CD4-positive, alpha-beta T cell treated with Interleukin-21 for 1 hour (primary cell): ENCODE measurements at places on chromosomes 6 and 20.
A peak's percentile ranks its signal among the peaks of the same experiment; 100 is the strongest.

DNA sequence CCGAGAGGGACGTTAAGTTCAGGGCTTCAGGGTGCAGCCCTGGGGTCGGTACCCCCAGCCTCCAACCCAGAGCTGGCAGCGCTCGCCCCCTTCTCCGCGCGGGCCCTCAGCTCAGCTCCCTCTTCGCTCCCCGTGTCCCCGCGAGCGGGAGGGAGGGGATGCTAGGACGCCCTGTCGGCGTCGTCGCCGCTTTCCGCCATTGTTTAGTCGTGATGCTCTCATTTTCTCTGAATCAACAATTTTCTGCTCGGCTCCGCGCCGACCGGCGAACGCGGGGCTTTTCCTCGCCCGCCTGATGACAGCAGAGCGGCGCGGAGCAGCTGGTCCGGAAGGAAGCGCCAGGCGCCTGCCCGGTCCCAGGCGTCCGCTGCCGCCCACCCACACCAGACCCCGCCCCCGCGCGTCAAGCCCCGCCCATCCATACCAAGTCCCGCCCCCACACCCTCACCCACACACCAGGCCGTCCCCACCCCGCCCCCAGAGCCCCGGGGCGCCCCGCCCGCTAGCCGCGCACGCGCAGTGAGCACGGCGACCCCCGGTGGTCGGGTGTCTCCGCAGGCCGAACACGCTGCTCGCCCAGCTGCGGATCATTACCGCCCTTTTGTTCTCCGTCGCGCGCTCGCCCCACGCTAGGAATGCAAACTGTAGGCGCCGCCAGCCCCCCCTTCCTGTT is 50.1 kb upstream of the SLC32A1 start:
- DNase-seq, result peak; percentile 71

DNA sequence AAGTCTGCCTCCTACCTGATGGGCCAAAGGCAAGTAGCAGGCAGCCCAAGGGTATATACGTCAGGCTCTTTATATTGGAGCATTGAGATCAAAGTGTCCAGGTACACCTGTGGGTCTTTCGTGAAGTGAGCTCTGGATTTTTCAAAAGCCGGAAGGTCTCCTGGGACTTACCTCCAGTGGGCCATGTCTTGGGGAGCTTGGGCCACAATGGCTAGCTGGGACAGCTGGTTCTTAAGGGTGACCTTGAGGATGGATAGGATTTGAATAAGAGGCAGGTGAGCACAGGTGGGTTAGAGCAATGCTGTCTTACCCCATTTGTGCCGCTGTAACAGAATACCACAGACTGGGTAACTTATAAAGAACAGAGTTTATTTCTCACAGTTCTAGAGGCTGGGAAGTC is 153.4 kb downstream of the CDC5L start:
- no peak for DNase-seq

DNA sequence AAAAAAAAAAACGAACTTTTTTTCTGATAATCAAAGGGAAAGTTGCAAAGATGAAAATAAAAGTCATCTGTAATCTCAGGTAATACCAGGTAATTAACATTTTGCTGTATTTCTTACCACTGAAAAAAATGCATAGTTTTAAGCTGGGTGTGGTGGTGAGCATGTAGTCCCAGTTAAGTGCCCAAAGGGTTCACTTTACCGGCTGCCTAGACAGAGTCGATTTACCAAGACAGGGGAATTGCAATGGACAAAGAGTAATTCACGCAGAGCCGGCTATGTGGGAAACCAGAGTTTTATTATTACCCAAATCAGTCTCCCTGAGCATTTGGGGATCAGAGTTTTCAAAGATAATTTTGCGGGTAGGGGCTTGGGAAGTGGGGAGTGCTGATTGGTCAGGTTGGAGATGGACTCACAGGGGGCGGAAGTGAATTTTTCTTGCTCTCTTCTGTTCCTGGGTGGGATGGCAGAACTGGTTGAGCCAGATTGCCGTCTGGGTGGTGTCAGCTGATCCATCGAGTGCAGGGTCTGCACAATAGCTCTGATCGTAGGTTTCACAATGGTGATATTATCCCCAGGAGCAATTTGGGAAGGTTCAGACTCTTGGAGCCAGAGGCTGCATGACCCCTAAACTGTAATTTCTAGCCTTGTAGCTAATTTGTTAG is 51.9 kb downstream of the RPF2 start:
- no peak for DNase-seq

DNA sequence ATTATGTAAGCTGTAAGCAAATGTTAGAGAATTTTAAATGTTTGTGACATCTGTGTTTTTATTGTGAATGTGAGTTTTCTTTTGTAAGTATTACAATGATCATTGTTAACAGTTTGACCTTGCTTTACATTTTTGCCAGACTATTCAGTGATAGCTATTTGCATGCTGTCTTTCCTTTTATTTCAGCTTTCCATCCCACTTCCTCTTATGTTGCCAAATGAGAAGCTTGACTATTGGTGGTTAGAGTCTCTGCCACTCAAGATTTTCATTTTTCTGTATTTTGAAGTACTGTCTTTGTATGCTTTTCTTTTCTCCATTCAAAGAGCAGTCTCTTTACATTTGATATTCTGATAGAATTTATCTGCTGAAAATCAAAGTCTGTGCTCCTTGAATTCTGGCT is 104.1 kb downstream of the PRIM2 start:
- DNase-seq, result no peak

- no peak for DNase-seq
Observed at GRCh38 chr6:167803816-167804215, 22.9 kb upstream of the AFDN start.

DNA sequence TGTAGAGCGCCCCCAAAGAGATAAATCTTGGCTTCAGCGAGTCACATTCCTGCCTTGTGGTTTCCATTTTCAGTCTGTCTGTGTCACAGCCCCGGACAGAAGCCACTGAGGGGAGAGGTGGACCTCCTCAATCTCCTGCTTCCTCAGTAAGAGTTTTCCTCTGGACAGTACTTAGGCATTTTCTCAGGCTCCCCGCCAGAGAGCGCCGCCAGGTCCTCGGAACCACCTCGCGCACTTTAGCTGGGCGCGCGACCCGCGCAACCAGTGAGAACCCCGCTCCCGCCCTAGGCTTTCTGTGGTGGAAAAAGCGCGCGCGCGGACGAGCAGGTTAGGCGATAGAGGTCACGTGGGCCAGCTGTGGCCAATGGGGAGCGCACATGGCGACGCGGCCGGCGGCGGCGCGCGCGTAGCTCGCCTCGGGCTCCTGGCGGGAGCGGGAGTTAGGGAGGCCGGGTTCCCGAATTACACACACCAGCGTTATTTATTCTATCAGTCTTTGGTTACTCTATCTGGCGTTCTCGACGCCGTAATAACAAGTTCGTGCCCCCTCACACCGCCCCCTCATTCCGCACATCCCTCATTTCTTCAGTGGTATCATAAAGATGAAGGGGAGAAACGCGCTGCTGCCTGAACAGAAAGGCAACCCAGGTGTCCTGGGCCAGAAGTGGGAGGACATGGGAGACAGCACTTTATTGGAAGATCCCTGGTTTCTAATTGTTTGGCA is 19.4 kb downstream of the PXT1 start:
- DNase-seq, result peak; percentile 98

- DNase-seq, result no peak
Observed at GRCh38 chr20:52060794-52061714, 130.5 kb downstream of the ZFP64 start.

DNA sequence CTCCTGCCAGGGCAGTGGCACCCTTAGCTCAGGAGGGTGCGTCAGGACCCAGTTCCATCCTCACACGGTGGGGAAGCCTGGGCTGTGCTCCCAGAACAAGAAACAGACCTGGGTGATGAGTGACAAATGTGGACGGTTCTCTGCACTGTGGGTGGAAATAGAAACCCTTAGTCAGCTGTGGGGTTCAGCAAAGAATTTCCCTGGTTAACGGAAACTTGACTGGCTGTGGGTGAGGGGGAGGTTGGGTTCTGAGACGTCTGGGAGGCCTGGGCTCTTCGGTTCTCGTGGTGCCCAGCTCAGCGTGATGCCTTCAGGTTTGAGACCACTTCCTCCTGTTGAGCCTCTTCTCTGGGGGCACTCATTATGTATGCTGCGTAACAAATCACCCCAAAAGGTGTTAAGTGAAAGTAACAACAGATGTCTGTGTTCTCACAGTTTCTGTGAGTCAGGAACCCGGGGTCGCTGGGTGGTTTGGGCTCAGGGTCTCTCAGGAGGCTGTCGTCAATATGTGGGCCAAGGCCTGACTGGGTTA is 53.1 kb upstream of the FAM83D start:
- peak; percentile 87 for DNase-seq

DNA sequence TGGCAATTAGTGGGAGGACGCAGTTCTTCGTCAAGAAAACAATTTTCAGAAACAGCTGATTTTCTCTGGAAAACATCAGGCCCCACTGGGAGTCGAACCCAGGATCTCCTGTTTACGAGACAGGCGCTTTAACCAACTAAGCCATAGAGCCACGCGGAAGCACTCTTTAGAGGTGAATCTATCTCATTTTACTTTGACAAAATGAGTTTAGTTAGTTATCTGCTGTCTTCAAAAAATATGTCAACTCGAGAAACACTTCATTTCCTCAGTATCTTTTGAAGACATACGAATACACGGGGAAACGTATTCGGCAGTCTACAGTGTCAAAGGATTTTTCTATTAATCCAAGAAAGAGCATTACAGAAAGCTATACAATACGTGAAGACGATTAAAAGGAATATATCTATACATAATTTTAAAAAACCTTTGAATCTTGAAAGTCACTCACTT is 26.7 kb downstream of the GPX6 start:
- peak; percentile 33 for DNase-seq

- DNase-seq, result no peak
Observed at GRCh38 chr6:163888030-163888819, 473.7 kb downstream of the QKI start.

DNA sequence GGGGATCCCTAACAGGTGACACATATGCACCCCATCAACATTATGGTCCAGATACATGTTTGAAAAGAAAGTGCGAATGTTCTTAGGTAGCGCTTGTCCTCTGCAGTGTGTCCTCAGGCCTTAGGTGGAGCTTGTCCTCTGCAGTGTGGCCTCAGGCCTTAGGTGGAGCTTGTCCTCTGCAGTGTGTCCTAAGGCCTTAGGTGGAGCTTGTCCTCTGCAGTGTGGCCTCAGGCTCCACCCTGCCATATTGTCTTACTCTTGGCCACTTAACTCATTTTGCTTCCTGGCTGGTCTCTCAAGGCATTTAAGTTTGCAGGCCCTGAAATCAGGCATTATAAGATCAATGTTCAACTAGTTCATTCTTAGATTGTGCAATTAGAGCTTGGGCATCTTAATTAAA is 74.7 kb upstream of the SCP2D1 start:
- DNase-seq, result no peak

DNA sequence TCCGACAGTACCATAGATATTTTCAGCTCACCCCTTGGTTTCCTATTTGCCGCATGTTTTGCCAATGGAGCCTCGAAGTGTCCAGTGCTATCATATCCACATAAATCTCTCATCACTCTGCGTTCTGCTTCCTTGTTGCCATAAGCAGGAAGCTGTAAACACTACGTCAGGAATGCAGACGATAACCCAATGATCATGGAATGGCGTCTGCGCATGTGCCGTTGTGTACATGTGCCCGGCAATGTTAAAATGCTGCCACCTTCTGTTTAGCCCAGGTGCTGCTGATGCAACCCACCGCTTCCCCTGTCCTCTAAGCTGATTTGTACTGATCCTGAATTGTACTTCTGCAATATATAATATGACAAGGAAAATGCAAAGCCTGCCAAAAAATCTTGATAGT is 607.5 kb downstream of the HDGFL1 start:
- no peak for DNase-seq

GRCh38 chr6:166167801-166168615 is at the start of gene TBXT:
TSS of gene TBXT (minus strand) at chr6:166167851. CDS start at chr6:166167591, 260 bp downstream.
- no peak for DNase-seq

DNA sequence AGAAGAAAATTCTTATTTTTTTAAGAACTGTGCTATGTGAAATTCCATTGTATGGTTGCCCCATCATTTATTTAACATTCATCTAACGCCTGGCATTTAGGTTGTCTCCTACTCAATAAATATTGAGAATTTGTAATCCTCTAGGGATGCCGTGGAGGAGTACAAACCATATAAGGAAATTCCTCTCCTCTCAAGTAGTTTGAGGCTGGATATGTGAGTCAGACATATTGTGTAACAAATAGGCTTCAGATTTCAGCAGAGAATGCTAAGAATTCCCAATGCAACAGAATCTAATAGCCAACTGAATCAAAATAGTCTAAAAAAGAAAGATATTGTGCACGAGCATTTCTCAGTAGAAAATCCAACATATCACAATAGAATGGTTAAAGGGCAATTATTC is 174.7 kb downstream of the OTOR start:
- DNase-seq, result no peak

- no peak for DNase-seq
Observed at GRCh38 chr6:113847447-113847846, 9.7 kb upstream of the MARCKS start.

GRCh38 chr20:50519036-50519762 is 9.0 kb downstream of the PTPN1 start:
- DNase-seq, result peak; percentile 54

GRCh38 chr6:37244430-37245310 is 12.9 kb upstream of the TBC1D22B start:
- DNase-seq, result no peak

DNA sequence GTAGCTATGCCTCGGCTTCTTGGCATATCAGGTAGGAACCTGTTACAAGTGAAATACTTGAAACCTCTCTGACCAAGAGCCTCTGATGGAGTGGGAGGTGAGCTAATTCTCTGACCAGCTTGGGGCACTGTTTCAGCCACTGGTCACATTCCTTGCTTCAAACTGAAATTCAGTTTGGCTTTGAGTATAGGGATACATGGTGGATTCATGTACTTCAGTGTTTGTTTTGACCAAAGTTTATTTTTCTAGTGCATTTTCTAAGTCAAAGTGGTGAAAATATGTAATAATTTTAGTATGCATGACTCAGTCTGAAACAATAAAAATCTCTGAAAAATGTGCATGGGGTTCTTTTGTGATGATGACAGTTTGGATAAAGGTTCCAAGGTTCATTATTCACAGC is 18.6 kb downstream of the TTPAL start:
- no peak for DNase-seq

GRCh38 chr6:108436771-108437170 is 123.9 kb upstream of the FOXO3 start:
- DNase-seq, result no peak

DNA sequence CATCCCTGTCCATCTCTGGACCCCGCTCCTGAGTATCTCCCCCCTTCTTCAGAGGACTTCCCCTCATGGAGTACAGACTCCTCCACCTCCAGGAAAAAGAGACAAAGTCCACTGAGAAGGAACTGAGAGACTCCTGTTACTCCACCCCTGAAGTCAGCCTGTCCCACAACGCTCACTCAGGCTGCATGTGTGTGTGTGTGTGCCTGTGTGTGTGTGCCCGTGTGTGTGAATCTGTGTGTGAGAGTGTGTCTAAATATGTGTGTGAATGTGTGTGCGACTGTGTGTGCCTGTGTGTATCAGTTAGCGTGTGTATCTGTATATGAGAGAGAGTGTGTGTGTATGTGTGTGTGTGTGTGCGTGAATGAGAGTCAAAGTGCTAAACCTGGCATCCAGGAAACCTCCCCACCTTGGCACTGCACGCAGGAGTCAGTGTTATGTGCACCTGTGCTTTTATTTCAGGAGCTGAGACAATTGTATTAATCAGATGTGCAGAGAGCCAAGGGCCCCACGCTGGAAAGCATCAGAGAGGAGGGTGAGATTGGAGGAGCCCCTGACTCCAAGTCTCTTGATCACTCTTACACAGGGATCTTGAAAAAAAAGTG is 39.0 kb downstream of the HLA-A start:
- DNase-seq, result no peak
